ENCODE measurements at places on chromosomes 4 and X. TPM values are rescaled to one million over a fixed set of nuclear protein-coding genes. Genes with fewer than 3 reads are reported as not detected.

DNA sequence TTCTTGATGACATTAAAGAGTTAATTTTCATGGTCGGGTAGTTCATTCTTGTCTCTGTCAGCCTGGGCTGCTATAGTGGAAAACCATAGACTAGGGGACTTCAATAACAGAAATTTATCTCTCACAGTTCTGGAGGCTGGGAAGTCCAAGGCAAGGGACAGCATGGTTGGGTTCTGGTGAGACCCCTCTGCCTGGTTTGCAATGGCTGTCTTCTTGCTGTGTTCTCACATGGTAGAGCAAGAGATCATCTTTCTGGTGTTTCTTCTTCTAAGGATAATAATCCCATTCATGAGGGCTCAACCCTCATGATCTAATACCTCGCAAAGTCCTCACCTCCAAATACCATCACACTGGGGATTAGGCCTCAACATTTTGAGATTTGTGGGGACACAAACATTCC, 50.1 kb downstream of the RHOH start:
- peak overlapping the region; percentile 54 for H3K4me3 ChIP-seq
- DNase-seq = no peak
- H3K27ac ChIP-seq = peak overlapping the region; percentile 82
- H3K36me3 ChIP-seq = peaks cover 35% of the 10 kb centered on the region
- H3K27me3 ChIP-seq = no peaks in the 10 kb centered on the region
- peaks cover 75% of the 10 kb centered on the region for H3K4me1 ChIP-seq

Gene FAM184B
- total RNA-seq = not detected

- H3K4me3 ChIP-seq = no peak overlapping the region
- peaks cover 9% of the 10 kb centered on the region for H3K36me3 ChIP-seq
- DNase-seq = no peak
Observed at GRCh38 chr4:18850867-18851266, 829.3 kb upstream of the LCORL start.

Gene AKAP14
- total RNA-seq = not detected

- no peak overlapping the region for H3K27ac ChIP-seq
- H3K36me3 ChIP-seq = no peaks in the 10 kb centered on the region
- H3K27me3 ChIP-seq = peaks cover 22% of the 10 kb centered on the region
- H3K4me1 ChIP-seq = no peaks in the 10 kb centered on the region
Observed at GRCh38 chr4:73019462-73020047, 50.0 kb downstream of the COX18 start.

DNA sequence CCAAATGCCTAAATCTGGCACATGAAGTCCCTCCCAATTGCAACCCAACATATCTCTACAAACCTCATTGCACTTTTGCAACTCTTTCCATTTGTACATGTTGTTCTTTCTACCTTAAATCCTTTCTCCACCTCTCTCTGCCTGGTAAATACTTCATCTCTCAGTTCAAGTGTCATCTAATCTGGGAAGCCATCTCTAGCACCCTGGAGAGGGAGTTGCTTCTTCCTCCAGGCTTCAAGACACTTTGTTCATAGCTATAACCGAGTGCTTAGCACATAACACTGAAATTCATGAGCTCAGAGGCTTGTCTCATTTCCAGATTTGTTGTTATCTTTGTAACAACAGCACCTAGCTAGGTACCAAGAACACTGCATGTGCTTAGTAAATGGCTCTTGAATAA, 114.8 kb upstream of the NAP1L5 start:
- H3K27ac ChIP-seq = no peak overlapping the region
- H3K4me1 ChIP-seq = no peaks in the 10 kb centered on the region
- H3K4me3 ChIP-seq = no peak overlapping the region

DNA sequence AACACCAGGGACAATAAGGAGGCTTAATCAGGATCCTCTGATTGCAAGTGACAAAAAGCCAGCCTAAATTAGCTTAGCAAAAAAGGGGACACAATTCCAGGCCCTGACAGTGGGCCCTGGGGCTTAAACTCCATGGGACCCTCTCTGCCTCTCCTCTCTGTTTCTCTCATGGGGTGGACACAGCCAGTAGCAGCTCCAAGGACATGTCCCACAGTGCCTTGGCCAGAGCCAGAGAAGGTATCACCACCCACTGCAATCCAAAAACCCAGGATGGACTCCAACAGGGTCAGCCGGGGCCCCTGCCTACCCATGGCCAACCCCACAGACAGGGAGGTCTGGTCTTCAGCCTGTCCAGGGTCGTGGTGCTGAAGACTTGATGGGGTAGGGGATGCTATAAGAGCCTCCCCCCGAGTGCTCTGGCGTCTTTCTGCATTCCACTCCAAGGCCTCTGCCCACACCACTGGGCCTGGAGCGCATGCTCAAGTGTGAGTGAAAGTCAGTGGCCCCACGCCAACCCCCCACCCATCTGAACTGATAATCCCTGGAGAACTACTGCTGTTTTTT, 19.7 kb upstream of the PPP2R2C start:
- H3K4me1 ChIP-seq = no peaks in the 10 kb centered on the region
- no peak overlapping the region for H3K27ac ChIP-seq
- no peak overlapping the region for H3K4me3 ChIP-seq
- H3K27me3 ChIP-seq = peaks cover 34% of the 10 kb centered on the region

Gene NHS
- total RNA-seq = 0.71 TPM

DNA sequence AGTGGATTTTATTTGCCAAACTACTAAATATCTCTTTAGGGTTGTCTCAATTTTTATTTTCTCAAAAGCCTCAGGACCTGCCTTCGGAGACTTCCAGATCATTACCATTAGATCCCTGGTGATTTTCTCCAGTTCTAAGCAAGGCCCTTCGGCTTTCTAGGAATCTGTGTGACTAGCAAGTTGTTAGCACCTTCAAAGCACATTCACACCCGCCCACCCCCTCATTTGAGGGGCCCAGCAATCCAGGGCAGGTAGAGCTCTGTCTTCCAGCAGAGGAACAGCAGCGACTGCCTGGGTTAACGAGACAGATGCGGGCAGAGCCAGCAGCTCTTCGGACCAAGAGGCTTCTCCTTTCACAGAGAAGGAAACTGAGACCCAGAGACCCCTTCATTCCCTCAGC, 2.0 kb downstream of the WDR1 start:
- peak overlapping the region; percentile 91 for H3K4me3 ChIP-seq
- no peaks in the 10 kb centered on the region for H3K27me3 ChIP-seq
- H3K36me3 ChIP-seq = peaks cover 27% of the 10 kb centered on the region
- peak overlapping the region; percentile 94 for H3K27ac ChIP-seq

DNA sequence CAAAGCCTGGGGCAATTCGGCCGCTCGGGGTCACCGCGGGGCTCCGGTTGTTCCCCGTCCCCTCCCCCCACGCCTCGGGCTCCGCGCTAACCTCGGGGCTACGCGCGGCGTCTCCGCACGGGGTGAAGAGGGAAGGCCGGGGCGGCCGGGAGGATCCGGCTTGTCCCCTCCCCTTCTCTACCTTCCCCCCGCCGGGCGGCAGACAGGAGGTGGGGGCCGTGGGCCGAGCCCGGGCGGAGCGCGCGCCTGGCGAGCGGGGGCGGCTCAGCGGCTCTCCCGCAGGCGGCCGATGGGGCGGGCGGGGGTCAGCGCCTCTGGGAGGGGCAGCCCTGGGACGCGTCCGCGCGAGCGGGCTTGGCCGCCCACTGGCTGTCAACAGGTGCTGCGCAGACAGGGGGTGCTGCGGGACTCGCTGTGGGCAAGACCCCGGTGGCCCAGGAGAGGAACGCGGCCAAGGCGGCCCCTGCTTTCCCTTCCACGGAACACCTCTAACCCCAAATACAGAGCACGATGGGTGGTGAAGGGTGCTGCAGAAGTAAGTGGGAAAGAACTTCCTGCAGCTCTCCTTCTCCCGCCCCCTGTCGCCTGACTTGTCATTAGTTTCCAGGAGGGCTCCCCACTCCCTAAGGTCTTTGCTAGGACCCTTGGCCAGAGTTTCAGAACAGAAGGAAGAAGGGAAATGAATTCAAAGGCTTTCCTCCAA, at the start of gene PDGFC:
PDGFC (minus strand) TSS at position 124 of the 703 bp plus-strand sequence. CDS start 896 bp downstream, outside the sequence.
- DNase-seq = no peak
- peaks cover 7% of the 10 kb centered on the region for H3K4me1 ChIP-seq
- no peak within 1 kb of the TSS for H3K27ac ChIP-seq
- H3K36me3 ChIP-seq = peaks cover 6% of the 10 kb centered on the region
- H3K4me3 ChIP-seq = peak within 1 kb of the TSS; percentile 50

Gene NIPAL1
- 2.0 TPM for total RNA-seq

- H3K27me3 ChIP-seq = peaks cover 44% of the 10 kb centered on the region
- peaks cover 7% of the 10 kb centered on the region for H3K36me3 ChIP-seq
- peak overlapping the region; percentile 67 for H3K4me3 ChIP-seq
- DNase-seq = no peak
- no peak overlapping the region for H3K27ac ChIP-seq
Observed at GRCh38 chrX:137426695-137427425, 139.1 kb upstream of the ZIC3 start.

Gene RTL5
- 0.75 TPM for total RNA-seq

DNA sequence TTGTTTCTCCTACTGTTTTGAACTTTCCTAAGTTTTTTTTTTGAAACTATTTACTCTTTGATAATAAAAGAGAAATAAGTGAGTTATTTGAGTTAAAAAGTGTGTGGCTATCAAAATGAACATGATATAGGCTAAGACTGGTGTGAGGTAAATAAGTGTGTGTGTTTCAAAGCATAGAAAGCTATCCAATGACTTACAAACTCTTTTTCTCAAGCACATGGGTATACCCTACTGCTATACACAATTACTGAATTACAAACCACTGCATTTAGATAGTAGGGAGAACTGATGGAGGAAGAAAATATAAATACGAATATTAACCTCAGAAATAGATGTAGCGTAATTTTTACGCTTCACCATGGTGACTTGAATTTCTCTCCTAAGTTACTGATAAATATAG, 305.8 kb upstream of the ANXA10 start:
- no peaks in the 10 kb centered on the region for H3K27me3 ChIP-seq
- H3K4me3 ChIP-seq = no peak overlapping the region
- H3K4me1 ChIP-seq = no peaks in the 10 kb centered on the region
- no peak for DNase-seq
- H3K27ac ChIP-seq = no peak overlapping the region
- no peaks in the 10 kb centered on the region for H3K36me3 ChIP-seq

DNA sequence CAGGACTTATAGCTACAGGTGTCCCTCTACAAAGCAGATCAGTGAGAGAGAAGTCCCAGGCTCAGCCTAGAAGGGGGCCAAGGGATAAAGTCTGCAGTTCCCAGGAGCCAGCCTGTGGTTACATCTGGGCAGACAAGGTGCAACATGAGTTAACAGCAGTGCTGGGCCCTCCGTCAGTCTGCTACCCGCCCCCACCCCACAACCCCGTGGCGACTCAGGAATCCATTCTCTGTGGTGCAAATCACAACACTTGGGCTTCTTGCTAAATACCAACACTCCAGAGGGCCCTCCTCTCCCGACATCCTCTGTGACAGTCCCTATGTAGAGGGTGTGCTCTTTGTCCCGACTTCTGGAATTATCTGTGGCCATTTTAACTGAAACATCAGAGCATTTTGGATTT, 13.8 kb downstream of the GPM6B start:
- DNase-seq = no peak
- H3K27me3 ChIP-seq = peaks cover 6% of the 10 kb centered on the region
- no peak overlapping the region for H3K4me3 ChIP-seq
- no peaks in the 10 kb centered on the region for H3K4me1 ChIP-seq
- H3K36me3 ChIP-seq = no peaks in the 10 kb centered on the region

Gene SPON2
- total RNA-seq = 13.6 TPM

- no peak for DNase-seq
- peak overlapping the region; percentile 95 for H3K4me3 ChIP-seq
- peaks cover 36% of the 10 kb centered on the region for H3K4me1 ChIP-seq
- H3K27ac ChIP-seq = peak overlapping the region; percentile 92
Observed at GRCh38 chr4:2933566-2934076, 29.6 kb downstream of the NOP14 start.

GRCh38 chr4:13137390-13137789, 346.8 kb downstream of the RAB28 start:
- H3K4me1 ChIP-seq = no peaks in the 10 kb centered on the region
- H3K36me3 ChIP-seq = peaks cover 11% of the 10 kb centered on the region
- H3K27ac ChIP-seq = no peak overlapping the region
- no peak for DNase-seq
- no peaks in the 10 kb centered on the region for H3K27me3 ChIP-seq

DNA sequence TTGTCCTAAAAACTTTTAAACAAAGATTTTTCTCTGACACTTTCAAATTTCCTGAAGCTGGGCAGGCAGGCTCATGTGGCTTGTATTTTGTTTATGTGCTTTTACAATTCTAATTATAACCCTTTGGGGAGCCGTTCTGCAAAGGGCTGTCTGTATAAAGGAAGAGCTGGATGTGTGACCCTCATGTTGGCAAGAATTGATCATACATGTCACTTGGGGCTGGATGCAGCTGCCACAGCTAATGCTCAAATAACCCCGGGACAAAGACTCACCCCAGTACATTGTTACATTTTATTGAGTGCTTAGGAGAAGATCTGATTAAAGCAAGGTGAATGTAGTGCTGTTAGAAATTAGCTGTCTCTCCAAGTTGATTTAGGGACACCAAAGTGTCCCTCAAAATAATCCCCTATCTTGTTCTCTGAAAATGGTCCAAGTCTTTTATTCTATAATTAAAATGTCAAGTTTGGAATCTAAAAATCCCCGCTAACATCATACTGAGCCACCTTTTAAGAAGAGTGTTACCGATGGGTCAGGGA, 13.0 kb upstream of the DAPP1 start:
- no peaks in the 10 kb centered on the region for H3K36me3 ChIP-seq
- H3K4me1 ChIP-seq = no peaks in the 10 kb centered on the region
- H3K27me3 ChIP-seq = peaks cover 19% of the 10 kb centered on the region
- no peak for DNase-seq

Gene TMEM31
- not detected for total RNA-seq

Gene MSMO1
- total RNA-seq = 59.1 TPM

All from natural killer cell treated with Interleukin-12 subunit alpha and Interleukin-12 subunit beta and Interleukin-15 and Interleukin-18, amount 100 ng/mL, for 72 hours (primary cell).